ENCODE measurements at places on chromosomes 11 and 22.

GRCh38 chr11:70731271-70732022, 333.1 kb downstream of the CTTN start:
- no peak for DNase-seq

GRCh38 chr22:40263191-40263590, 83.1 kb upstream of the ADSL start:
- DNase-seq = no peak

GRCh38 chr22:27588268-27588667, 213.3 kb downstream of the MN1 start:
- DNase-seq = no peak

DNA sequence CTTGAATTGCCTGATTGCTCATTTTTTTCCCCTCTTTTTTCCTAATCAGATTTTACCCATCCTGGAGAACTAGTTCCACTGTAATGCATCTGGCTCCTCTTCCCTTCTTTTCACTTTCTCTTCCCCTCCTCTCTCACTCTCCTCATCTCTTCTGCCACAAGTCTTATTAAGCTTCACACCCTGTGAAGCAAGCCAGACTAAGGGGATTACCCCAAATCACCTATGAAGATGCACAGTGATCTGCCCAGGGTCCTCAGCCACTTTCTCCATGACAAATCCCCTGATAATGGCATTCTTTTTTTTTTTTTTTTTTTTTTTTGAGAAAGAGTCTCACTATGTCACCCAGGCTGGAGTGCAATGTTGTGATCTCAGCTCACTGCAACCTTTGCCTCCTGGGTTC, 11.2 kb downstream of the UBASH3B start:
- no peak for DNase-seq

GRCh38 chr22:42820045-42820763, 36.9 kb downstream of the ARFGAP3 start:
- DNase-seq = no peak

GRCh38 chr11:36240173-36240572, 49.1 kb downstream of the COMMD9 start:
- no peak for DNase-seq

DNA sequence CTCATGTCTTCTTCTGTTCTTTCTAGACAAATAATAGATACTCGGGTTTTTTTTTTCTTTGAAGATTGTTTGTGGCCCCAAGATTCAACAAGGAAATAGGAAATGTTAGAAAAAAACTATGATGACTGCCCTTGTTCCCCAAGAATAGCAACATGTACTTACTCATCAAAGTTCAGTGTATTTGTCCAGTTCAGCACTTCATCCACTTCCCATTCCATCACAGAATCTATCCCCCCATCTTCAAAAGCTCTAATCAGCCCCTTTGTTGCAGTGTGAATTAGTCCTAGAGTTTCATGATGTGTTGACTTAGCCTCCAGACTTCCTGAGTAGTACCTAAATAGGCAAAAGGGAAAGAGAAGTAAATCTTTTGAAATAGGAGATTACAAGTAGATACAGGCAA, 74.3 kb downstream of the C11orf65 start:
- DNase-seq = no peak

GRCh38 chr22:20671409-20672081, 102.4 kb upstream of the SERPIND1 start:
- no peak for DNase-seq

DNA sequence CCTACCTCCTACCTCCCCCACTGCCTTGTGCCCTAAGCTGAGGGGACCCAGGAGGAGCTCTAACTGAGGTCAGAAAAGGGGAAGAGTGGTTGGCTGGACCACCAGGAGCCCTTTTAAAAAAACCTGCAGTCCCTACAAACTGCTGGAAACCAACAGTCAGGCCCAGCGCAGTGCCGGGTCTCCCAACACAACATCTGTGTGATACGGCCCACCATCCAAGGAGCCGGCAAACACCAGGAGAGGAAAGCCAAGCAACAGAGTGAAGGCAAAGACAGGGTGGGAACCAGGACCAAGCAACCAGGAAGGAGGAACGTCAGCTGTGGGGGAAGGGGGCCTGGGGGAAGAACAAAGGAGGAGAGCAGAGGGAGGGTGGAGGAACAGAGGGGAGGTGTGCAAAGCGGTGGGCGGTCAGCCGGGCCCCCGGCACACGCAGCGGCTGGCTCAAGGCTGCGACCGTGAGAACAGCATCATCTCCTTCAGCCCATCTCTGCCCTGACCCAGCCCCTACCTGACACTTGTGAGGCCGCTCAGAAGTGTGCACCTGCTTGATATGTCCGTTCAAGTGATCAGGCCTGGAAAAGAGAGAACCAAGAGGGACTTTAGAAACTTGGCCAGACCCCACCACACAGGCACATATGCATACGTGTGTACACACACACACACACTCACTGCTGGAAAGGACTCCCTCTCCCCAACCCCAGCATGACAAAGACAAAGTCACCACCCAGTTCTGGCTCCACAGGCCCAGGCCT, 3.6 kb downstream of the PATZ1 start:
- DNase-seq = no peak

- DNase-seq = no peak
These were observed 31.1 kb downstream of the MRGPRX4 start for GRCh38 chr11:18203723-18204122.

- DNase-seq = no peak
These were observed 29.6 kb downstream of the TMEM184B start for GRCh38 chr22:38243007-38243765.

GRCh38 chr11:111623527-111624030, 21.3 kb downstream of the SIK2 start:
- no peak for DNase-seq

GRCh38 chr22:47534804-47535410, 772.5 kb downstream of the TBC1D22A start:
- DNase-seq = no peak

- DNase-seq = no peak
These were observed 4.7 kb downstream of the DDIAS start for GRCh38 chr11:82906236-82906635.

- DNase-seq = no peak
These were observed 56.1 kb upstream of the CDON start for GRCh38 chr11:126118806-126119205.

DNA sequence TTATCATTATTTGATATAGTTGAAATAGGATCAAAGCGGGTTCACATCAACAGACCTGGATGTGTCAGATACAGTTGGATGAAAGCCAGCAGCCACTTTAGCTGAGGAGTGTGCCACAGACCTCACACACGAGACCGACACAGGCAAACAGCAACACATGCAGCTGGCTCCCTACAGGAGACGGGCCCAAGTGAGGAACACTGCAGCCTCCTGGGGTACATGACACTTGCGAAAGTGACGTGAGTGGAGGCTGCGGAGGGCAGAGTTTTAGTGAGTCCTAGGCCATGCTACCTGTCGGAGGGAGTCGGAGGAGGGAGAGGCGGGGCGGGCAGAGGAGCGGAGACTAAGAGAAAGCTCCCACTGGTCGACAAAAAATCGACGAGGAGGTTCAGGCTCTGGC, 100.9 kb upstream of the BID start:
- DNase-seq = no peak

GRCh38 chr11:66259956-66260355, 8.5 kb upstream of the RAB1B start:
- DNase-seq = no peak

DNA sequence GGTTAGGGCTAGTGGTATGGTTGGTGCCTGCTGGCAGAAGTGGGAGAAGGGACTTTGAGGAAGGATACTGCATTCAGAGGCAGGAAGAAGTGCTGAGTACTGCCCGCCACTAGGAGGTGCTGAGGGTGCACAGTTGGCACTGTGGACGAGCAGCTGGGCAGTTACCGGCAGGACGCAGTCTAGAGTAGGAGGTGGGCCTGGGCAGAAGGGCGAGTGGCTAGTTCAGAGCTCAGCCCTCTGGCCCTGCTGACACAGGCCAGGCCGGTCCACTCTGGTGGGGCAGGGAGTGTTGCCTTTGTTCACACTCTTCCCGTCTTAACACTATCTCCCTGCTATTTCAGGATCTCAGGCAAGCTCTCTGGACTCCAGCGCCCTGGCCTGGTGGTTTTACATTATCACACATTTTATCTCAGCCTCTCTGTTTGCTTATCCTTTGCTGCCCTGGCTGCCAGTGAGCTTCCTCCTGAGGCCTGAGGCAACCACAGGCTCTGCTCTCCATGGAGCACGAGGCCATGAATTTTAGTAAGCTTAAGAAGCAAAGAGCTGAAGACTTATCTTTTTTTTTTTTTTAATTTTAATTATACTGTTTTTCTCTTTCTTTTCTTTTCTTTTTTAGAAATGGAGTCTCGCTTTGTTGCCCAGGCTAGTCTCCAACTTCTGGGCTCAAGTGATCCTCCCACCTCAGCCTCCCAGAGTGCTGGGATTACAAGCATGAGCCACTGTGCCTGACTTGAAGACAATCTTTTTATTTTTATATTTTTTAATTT, 26.9 kb downstream of the SNAP29 start:
- DNase-seq = no peak

GRCh38 chr11:71484248-71485062, 31.5 kb downstream of the NADSYN1 start:
- no peak for DNase-seq

DNA sequence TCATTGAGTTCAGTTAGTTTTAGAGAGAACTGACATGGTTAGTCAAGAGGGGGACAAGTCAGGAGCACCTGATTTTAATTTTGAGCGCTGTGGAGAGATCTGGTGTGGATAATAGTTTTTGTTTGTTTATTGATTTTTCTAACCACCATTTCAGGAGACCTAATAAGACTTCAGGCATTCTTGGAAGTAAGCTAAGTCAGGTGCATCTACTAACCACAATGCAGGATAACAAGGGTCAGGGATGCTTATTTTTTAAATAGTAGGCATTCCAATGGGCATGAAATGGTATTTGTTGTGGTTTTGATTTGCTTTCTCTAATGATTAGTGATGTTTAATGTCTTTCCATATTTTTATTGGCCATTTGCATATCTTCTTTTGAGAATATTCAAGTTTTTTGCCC, 212.1 kb downstream of the NAV2 start:
- no peak for DNase-seq

GRCh38 chr11:85643191-85643614, 4.6 kb upstream of the TMEM126A start:
- no peak for DNase-seq

GRCh38 chr11:4665424-4665823, 21.6 kb downstream of the OR51E1 start:
- no peak for DNase-seq

GRCh38 chr11:86743223-86744118, 56.9 kb upstream of the PRSS23 start:
- DNase-seq = no peak

- no peak for DNase-seq
These were observed 54.0 kb downstream of the RPUSD4 start for GRCh38 chr11:126157326-126158030.

DNA sequence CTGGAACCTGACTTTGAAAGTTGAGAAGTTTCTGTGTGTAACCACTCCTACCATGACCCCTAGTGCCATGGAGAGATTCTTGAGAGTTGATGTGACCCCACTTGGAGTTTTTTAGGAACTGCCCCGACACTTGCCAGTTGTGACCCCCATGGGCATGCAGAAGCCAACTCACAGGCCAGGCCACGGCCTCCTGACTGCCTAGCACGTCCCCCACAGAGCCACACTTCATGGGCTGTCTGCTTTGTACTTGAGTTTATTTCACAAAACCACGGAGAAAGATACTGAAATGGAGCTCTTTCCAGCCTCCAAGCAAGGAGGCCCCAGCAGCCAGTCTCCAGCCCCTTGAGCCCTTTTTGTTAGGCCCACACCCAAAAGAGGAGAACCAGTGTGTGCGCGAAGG, 8.4 kb downstream of the CYB5R2 start:
- DNase-seq = no peak

DNA sequence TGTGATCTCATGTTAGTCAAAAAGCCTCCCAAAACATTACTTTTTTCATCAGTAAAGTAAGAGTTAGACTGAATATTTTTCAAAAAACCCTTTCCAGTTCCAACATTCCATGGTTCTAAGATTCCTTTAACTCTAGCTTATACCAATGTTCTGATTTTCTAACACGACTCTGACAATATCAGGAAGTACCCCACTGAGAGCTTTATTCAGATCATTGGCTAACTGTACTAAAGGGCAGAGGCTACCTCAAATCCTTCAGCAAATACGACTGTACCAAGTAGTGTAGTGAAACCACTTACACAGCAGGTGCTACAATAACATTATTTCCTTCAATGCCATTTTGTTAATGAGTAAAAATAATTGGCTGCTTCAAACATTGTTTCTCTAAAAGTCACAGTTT, 213.4 kb upstream of the PITPNB start:
- no peak for DNase-seq

- no peak for DNase-seq
These were observed 772.1 kb downstream of the NTM start for GRCh38 chr11:132142554-132142953.

GRCh38 chr11:507727-508515, 879 bp upstream of the RNH1 start:
- DNase-seq = no peak

GRCh38 chr22:30238136-30238535, 8.4 kb downstream of the LIF start:
- DNase-seq = no peak

GRCh38 chr22:29478326-29479276, 1.4 kb upstream of the NEFH start:
- DNase-seq = no peak

DNA sequence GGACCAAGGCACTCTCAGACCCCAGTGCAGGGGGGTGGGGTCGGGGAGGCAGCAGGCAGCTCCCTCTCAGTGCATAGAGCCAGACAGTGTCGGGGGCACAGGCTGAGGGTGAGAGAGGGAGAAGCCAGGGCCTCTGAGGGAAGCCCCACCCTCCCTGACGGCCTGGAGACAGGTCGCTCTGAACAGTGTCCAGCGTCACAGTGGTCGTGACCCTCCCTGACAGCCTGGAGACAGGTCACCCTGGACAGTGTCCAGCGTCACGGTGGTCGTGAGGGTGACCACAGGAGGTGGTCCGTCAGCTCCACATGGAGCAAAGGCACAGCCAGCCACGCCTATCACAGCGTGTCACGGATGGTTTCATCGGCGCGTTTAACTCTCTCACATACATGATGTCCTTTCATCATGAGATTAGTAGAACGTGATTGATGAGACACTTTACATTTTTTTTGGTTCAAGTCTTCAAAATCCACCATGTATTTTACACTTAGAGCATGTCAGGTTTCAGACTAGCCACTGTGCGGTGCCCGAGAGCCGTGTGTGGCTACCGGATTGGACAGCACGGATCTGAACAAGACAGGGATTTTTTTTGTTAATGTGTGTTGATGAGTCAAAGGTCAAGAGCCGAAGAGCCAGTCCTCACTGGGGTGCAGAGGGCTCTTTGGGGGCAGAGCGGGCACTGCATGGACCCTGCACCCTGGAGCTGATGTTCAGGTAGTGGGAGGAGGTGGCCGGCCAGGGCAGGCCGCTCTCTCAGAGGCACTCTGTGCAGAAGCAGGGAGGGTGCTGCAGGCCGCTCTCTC, 23.9 kb upstream of the PANX2 start:
- DNase-seq = no peak

- DNase-seq = no peak
These were observed 792 bp upstream of the SBF1 start for GRCh38 chr22:50475652-50476002.
